Heart right ventricle (tissue), 16 donors: ENCODE measurements at places on chromosomes 2 and 18. TPM values are rescaled to one million over a fixed set of nuclear protein-coding genes. Genes with fewer than 3 reads are reported as not detected.
A peak's percentile ranks its signal among the peaks of the same experiment; 100 is the strongest.

- DNase-seq, result no peak
These were observed 9.1 kb downstream of the TYW5 start for GRCh38 chr2:199946196-199946595.

DNA sequence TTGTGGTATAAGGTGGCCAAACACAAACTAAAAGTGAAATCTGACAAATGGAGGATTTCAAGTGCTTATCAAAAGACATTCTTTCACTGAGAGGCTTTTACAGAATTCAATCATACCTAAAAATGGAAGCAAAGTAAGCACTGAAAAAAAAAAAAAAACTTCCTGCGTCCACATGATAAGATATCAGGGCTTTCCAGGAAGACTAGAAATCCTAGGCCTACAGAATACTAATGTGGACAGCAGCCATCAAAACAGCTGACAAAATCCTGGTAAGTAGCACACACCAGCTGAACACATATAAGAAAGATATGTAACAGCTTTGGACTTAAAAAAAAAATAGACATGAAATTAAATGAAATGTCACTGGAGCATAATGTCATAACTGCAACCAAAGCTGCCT is 178.2 kb downstream of the SUCLG1 start:
- no peak for DNase-seq

DNA sequence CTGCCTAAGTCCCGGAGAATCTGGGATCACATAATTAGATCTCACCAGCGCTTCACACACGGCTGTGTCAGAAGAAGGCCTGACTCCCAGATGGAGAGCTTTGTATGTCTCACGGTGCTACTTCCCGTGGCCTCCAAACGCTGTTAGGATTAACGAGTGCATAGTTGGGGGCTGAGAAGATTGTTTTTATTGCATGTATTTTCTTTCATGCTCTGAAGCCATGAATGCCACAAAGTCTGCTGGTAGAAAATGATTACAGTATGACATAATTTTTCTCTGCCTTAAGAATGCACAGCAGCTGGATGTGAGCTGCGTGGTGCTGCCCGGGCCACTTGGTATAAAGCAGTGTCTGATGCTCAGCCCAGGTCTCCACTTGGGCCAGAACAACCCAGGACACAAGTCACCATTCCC is 166.5 kb downstream of the SEPTIN10 start:
- no peak for DNase-seq

DNA sequence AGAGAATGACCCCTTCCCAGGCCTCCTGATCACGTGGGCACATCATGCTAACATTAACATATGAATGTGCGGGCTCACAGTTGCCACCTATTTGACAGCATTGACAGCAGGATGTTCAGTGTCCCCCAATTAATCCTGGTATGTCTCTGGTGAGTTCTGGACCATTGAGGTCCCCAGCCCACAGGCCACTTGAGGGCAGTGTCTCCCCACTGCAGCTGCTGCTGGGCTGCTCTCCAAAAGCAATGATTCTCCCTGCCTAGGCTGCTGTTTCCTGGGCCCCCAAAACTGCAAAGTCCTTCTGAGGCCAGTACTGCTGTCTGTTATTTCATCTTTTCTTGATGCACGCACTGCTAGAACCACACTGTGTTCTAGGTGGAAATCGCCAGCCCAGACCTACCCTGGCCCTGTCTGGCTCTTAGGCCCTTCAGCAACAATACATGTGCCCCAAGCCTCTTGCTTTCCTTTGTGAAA is 52.7 kb upstream of the MAPK4 start:
- DNase-seq, result peak; percentile 42

GRCh38 chr2:159939946-159940345 is 122.5 kb downstream of the PLA2R1 start:
- no peak for DNase-seq

- no peak for DNase-seq
These were observed 4.0 kb upstream of the FAM124B start for GRCh38 chr2:224405841-224406370.

DNA sequence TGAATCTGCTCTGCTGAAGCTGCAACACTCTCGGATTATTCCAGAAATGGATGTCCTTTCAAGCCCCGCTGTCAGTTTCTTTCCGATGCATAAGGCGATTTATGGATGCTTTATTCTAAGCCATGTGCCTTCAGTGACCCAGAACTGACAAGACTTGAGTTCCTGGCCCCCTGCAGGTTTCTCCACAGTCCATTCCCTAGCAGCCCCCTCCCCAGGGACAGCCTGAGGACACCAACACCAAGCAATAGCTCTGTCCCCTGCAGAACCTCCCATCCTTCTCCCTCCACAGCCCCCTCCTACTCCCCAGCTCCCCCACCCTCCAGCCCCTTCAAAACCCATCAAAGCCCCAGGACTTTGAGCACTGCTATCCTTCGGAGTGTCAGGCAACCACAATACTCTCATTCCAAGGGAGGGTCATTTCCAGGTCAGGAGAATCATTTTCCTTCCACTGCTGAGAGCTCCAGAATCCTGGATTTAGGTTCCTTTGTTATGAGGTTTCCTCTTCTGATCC is 24.6 kb upstream of the SPP2 start:
- DNase-seq, result no peak

DNA sequence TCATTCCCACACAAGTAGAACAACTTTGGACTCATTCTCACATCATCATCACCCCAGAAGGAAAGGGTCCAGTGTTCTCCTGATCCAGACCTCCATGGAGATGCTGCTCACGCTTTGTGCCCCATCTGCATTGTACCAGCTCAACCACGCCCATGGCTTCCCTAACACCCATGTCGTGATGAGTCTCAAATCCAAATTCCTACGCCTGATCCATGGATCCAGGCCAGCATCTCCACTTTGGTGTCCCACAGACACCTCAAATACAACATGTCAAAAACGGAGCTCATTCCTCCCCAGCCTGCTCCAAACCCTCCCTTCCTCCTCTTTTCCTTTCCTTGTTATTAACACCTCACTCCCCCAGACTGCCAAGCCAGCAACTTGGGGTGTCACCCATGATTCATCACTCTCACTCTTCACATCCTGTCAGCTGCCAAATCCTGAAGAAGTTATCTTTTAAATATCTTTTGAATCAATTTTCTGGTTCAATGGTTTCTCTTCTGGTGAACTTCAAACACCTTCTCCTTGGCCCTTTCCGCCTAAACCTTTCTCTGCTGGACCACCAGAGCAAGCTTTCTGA is 30.2 kb upstream of the FAM124B start:
- no peak for DNase-seq

DNA sequence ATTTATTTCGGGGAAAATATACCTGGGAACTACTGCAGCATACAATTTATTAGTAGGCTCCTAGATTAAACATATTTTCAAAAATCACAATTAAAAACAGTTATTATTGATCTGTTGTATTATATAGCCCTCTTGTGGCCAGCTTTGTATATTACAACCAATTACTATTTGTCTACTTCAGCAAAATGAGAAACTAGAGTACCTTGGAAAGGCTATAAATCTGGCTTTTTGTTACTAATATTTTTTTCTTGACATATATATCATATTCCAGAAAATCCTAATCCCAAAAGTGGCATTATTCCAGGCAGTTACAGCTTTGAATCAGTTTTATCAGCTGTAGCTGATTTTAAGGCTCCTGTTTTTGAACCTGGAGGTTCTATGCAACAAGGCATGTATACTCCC is 101.2 kb downstream of the UBR3 start:
- DNase-seq, result no peak

DNA sequence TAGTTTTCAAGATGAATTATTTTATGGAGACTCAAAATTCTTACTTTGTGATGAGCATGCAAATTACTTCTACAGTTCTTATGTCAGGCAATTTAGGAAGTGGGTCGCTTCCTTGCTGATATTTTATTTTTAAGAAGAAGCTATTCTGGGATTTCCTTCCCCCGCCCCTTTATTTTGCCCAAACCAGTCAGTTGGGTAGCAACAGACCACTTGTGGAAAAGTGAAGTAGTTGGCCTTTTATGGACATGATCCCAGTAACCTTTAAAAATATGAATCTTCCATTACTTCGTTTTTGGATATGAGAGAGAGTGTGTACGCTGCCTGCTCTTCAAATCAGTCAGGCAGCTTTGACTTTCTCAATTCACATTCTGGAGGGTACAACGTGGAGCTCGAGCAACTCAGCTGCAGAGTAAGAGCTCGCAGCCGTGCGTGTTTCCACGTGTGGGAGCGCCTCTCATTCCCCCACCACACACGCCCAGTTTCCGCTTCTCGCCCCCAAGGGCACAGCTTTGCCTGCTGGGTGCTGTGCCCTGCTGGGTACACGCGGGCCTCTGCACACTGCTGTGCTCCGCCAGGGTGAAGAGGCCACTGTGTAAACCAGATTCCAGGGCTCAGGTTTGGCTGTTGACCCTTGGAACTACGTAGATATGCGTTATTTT is 92.6 kb downstream of the ITGB1BP1 start:
- DNase-seq, result no peak

DNA sequence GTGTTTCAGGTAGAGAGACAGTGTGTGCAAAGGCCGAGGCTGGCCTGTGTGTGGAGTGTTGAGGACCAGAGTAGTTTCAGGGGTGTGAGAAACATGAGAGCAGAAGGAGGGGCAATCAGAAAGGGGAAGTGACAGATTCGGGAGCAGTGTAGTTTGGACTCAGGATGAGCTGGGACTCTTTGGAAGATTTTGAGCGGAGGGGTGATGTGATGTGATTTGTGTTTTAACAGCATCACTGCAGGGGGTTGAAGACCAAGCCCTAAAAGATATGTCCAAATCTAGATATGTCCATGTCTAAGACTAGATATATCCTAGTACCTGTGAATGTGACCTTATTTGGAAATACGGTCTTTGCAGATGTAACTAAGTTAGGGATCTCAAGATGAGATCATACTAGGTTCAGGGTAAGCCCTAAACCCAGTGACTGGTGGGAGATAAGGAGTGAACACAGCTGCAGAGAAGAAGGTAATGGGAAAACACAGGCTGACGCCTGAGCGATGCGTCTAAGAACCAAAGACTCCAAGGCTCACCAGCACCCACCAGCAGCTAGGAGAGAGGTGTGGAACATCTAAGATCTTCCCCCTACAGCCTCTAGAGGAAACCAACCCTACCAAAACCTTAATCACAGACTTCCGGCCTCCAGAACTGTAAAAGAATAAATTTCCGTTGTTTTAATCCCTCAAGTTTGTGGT is 38.5 kb upstream of the MYO3B start:
- DNase-seq, result no peak

DNA sequence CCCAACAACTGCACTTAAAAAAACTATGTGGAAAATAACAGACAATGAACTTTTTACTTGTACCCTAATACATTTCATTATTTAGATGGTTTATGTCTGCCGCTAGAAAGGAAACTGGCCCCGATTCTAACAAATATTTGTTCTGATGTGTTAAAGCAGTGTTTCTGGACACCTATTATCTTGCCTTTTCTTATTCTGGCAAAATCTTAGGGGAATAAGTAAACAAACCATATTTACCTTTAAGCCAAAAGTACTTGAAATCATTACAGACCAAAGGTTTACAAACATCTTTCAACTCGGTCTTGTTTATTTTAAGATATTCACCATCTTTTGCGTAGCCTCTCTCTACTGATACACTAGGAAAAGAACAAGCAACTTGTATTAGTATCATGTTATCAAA is 11.8 kb upstream of the DLX1 start:
- no peak for DNase-seq

DNA sequence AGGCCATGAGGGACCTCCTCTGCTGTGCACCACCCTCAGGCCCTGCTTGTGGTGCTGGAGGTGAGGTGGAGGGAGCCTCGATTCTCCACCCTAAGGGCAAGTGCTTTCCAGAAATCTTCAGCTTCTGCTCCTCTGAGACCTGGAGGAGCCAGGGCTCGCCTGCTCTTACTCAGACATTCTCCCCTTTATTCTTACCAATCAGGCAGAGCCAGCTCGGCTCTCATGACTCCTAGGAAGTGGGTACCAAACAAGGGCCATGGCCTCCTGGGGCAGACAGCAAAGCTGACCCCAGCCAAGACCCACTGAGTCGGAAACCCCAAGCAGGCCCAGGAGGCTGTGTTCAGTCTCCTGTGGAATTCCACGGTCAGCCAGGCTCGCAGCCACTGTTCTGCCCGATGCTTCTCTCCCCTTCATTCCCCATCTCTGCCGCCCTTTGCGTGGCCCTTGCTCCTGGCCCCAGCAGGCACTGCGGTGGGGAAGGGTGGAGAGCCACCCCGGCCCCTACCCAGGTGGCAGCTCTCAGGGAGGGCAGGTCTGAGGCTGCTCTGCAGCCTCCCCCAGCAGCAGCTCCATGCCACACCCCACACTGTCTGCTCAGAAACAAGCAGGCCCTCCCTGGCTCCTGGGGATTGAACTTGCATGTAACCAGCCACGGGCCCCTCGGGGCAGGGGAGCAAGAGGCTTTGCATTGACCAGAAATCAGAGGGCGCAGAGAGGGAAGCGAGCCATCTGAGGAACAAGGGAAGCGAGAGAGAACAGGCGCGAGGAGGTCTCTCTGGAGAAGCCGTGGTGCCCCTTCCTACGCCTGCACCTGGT is 24.0 kb downstream of the HS1BP3 start:
- DNase-seq, result no peak

DNA sequence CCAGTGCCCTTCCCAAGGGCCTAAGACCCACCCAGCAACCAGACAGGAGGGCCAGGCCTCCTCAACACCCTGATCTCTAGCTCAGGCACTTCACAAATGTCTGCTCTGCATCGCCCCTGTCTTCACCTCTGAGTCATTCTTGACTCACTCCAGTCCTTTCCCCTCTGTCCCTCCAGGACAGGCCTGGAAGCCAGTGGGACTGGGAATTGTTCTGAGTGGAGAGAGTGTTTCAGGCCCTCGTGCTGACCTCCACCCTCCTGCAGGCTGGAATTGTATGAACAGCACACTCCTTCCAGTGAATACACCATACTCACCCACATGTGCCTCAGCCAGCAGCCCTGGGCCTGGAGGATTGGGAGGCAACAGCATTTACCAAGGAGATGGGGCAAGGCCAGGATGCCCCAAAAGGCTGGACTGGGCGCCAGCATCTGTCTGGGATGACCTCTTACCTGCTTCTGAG is 304.2 kb downstream of the CYP26B1 start:
- DNase-seq, result no peak

- DNase-seq, result no peak
These were observed 70.9 kb upstream of the EML6 start for GRCh38 chr2:54652540-54652939.

- no peak for DNase-seq
These were observed 99.0 kb downstream of the MBD2 start for GRCh38 chr18:54125429-54125828.

- no peak for DNase-seq
These were observed 669.6 kb upstream of the VRK2 start for GRCh38 chr2:57376985-57377384.

DNA sequence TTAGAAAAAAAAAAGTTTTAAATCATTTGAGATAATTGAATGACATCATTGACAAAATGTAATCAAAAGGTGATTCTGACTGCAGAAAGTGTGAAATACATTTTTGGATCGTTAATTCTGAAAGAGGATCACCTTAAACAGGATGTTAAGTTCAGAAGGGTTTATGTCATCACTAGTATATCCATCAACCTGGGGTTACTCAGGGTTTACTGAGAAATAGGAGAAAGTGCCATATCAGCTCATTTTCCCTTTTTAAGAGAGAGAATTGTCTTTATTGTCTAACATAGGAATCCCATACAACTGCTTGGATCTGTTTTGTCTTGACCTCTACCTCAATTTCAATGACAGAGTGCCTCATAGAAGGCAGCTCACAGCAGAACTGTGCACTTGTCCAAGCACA is 466.1 kb upstream of the LINC00305 start:
- DNase-seq, result no peak

KHK gene
- 2.2 TPM for polyA plus RNA-seq

SIX2 gene
- 1.9 TPM for polyA plus RNA-seq

SOX11 gene
- polyA plus RNA-seq, result 0.33 TPM

CTDP1 gene
- 9.9 TPM for polyA plus RNA-seq

RRM2 gene
- 0.28 TPM for polyA plus RNA-seq

MC4R gene
- not detected for polyA plus RNA-seq

MOGAT1 gene
- 0.07 TPM for polyA plus RNA-seq
